T1000 (cell line): ENCODE measurements at places on chromosomes 12 and 14.

GRCh38 chr12:22043943-22044342 lies 2.1 kb upstream of the CMAS start:
- no peak for DNase-seq

DNA sequence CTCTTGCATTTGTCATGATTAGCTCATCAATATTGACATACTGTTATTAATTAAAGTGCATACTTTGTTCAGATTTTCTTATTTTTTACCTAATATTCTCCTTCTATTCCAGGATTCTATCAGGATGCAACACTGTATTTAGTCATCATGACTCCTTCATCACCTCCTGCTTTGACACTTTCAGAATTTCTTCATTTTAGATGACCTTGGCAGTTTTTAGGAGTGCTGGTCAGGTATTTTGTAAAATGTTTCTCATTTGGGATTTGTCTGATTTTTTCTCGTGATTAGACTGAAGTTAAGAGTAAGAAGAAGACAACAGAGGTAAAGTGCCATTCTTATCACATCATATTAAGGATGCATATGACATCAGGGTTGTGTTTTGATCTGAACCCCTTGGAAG lies 167.0 kb upstream of the FOXG1 start:
- no peak for DNase-seq

GRCh38 chr12:6691473-6691872 lies 2.3 kb upstream of the ZNF384 start:
- DNase-seq: peak; percentile 25

DNA sequence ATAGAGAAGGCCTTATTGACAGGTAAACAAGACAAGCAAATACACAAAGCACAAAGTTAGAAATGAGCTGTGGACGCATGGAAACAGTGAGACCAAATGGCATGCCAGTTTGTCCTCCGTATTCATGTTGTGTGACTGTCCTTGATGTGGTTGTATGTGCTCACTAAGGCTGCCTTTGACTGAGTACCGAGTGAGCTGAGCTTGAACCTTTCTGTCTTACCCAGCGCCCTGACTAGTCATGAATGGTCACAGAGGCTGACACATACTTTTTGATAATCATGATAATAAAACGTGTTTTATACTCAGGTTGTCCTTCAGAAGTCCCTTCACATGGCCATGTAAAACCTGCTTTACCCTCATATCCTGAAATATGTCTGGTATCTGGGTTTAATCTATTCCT lies 553 bp upstream of the CATSPERB start:
- DNase-seq: no peak

DNA sequence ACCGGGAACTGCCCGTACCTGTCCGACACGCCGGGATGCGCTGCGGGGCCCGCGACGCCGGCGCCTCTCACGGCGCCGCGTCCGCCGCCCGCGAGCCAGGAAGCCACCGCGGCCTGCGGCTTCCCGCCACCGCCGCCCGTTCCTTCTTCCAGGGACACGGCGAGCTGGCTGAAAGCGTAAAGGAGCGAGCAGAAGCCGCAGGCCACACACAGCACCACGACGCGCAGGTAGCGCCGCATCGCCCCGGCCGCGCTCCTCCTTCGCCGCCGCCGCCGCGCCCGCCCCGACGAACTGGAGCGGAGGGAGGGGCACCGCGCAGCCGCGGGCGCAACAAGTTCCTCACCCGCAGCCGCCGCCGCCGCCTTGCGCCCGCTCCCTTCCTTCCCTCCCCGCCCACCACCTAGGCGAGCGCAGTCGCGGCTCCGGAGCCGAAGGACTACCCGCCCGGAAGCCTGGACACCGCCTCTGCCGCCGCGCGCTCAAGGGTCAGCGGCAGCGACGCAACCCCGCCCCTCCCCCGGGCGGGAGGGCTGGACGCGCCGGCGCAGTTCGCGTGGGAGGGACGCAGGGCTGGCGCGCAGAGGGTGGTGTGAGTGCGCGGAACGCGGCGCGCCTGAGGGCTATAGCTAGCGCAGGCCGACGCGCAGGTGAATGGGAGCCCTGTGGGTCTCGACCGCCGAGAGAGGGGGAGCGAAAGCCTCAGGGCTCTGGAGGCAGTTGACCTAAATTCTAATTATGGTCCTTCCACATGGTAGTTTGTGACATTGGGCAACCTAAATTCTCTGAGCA lies at the start of gene GXYLT1:
GXYLT1 (minus strand) TSS at position 467 of the 789 bp plus-strand sequence; CDS start at position 239, 228 bp downstream.
- peak; percentile 92 for DNase-seq

DNA sequence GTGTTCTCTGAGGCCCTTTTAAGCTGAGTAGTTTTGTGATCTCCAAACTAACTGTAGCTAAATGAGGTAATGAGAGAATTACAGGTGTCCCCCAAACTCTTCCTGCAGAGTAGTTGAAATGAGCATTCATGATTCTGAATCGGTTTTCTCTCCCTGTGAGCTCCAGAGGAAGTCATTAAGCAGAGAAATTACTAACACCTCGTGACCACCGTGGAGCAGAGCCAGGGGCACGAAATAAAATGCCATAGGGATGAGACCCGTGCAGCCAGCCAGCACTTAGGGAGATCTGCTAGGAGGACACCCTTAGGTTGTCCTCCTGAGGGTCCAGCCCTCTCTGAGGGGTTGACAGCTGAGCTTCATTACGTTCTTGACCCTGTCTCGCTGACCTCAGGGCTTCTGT lies 79.5 kb downstream of the SLC25A47 start:
- no peak for DNase-seq

- DNase-seq: no peak
These were observed 32.9 kb upstream of the IGF1 start for GRCh38 chr12:102513272-102513671.

DNA sequence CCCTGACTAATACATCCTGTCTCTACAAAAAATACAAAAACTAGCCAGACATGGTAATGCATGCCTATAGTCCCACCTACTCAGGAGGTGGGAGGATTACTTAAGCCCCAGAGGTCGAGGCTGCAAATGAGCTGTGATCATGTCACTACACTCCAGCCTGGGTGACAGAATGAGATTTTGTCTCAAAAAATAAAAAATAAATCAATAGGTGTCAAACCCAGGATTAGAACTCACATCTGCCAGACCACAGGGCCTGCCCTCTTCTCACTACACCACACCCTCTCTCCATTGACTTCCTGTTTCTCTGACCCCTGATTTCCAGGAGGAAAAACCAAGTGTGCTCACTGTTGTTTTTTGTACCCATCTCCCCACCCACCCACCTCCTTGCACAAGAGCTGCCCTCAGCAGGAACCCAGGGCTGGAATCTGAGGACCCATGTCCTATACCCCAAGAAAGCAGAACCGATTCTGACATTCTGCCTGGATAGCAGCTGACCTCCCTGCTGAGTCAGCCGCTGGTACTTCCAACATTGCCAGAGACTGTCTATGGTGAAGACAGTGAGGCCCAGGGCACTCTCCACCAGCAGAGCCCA lies 6.2 kb downstream of the CMKLR1 start:
- DNase-seq: no peak

GRCh38 chr14:69845787-69846186 lies 33.4 kb upstream of the SMOC1 start:
- no peak for DNase-seq

- DNase-seq: no peak
These were observed 68.3 kb downstream of the DERA start for GRCh38 chr12:15979096-15980092.

DNA sequence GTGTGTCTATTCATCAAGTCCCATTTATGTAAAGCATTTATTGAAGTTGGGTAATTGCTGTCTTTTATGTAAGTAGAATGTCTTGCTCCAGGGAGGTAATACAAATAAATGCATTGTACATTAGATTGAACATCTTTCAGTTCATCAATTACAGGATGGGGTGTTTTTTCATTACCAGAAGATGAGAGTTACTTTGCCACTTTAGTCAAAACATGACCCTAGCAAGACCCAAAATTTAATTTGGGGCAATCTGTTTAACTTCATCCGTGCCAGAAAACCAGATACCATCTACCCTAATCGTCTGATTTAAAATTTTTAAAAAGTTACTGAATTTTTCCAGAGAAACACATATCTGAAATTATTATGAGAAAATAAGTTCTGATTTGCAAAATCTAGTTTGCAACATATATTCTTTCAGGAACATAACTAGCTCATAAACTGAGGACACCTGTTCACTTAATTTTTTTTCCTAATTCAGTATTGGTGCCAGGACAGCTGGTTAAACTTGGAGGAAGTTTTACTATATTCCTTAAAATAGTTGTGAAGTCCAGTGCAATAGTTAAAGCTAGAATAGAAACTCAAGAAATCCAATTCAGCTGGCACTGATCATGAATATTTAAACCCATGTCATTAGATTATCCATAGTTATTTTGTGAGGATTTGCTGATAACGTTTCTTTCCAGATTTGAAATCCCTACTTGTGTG lies 114.5 kb downstream of the SRGAP1 start:
- no peak for DNase-seq

- no peak for DNase-seq
These were observed 229.0 kb downstream of the SEC23A start for GRCh38 chr14:38873941-38874612.
